Activated CD4-positive, alpha-beta memory T cell treated with anti-CD3 and anti-CD28 coated beads, Interleukin-2, amount 10 ng/mL, durations not matched to agents 7 days and 5 days (primary cell): ENCODE measurements at places on chromosomes 11 and 22. TPM values are rescaled to one million over a fixed set of nuclear protein-coding genes. Genes with fewer than 3 reads are reported as not detected.

GRCh38 chr22:27258616-27259172 lies 542.9 kb downstream of the MN1 start:
- H3K4me1 ChIP-seq: no peaks in the 10 kb centered on the region
- no peak overlapping the region for H3K27ac ChIP-seq
- no peaks in the 10 kb centered on the region for H3K36me3 ChIP-seq
- H3K4me3 ChIP-seq: no peak overlapping the region
- no peak for DNase-seq

- peaks cover 5% of the 10 kb centered on the region for H3K27me3 ChIP-seq
- no peaks in the 10 kb centered on the region for H3K4me1 ChIP-seq
- H3K4me3 ChIP-seq: no peak overlapping the region
- H3K36me3 ChIP-seq: no peaks in the 10 kb centered on the region
Observed at GRCh38 chr11:116596346-116597260, 176.2 kb downstream of the BUD13 start.

Gene KRTAP5-8
- not detected for total RNA-seq

GRCh38 chr22:35917651-35918050 lies 111.0 kb downstream of the RBFOX2 start:
- H3K27me3 ChIP-seq: peaks cover 2% of the 10 kb centered on the region
- DNase-seq: no peak
- no peaks in the 10 kb centered on the region for H3K36me3 ChIP-seq
- peaks cover 11% of the 10 kb centered on the region for H3K4me1 ChIP-seq

GRCh38 chr11:65606876-65607613 lies 7.0 kb downstream of the MAP3K11 start:
- H3K4me1 ChIP-seq: peaks cover 38% of the 10 kb centered on the region
- no peak overlapping the region for H3K27ac ChIP-seq
- no peak overlapping the region for H3K4me3 ChIP-seq
- H3K36me3 ChIP-seq: peaks cover 64% of the 10 kb centered on the region
- DNase-seq: no peak
- H3K27me3 ChIP-seq: no peaks in the 10 kb centered on the region

- no peaks in the 10 kb centered on the region for H3K4me1 ChIP-seq
- H3K36me3 ChIP-seq: no peaks in the 10 kb centered on the region
- no peak overlapping the region for H3K27ac ChIP-seq
- DNase-seq: no peak
- no peak overlapping the region for H3K4me3 ChIP-seq
Observed at GRCh38 chr11:109029927-109030326, 365.1 kb downstream of the DDX10 start.

Gene OR51B2
- total RNA-seq: not detected

Gene MMP3
- not detected for total RNA-seq

- no peaks in the 10 kb centered on the region for H3K36me3 ChIP-seq
- no peak for DNase-seq
- no peak overlapping the region for H3K4me3 ChIP-seq
- H3K27ac ChIP-seq: no peak overlapping the region
Observed at GRCh38 chr22:35525687-35526332, 14.8 kb upstream of the RASD2 start.

- no peak overlapping the region for H3K27ac ChIP-seq
- H3K4me3 ChIP-seq: no peak overlapping the region
- DNase-seq: no peak
- H3K4me1 ChIP-seq: peaks cover 12% of the 10 kb centered on the region
- H3K36me3 ChIP-seq: no peaks in the 10 kb centered on the region
Observed at GRCh38 chr11:122803306-122803705, 35.0 kb upstream of the CRTAM start.

Gene LRRC4C
- not detected for total RNA-seq

Gene EMID1
- 0.18 TPM for total RNA-seq

Gene RASL10A
- 0.78 TPM for total RNA-seq

GRCh38 chr22:36865346-36865745 lies 4.5 kb downstream of the NCF4 start:
- H3K4me3 ChIP-seq: no peak overlapping the region
- H3K4me1 ChIP-seq: peaks cover 47% of the 10 kb centered on the region
- no peak overlapping the region for H3K27ac ChIP-seq
- no peaks in the 10 kb centered on the region for H3K27me3 ChIP-seq

- H3K27me3 ChIP-seq: no peaks in the 10 kb centered on the region
- H3K36me3 ChIP-seq: peaks cover 75% of the 10 kb centered on the region
- peak overlapping the region; percentile 60 for H3K27ac ChIP-seq
- H3K4me1 ChIP-seq: peaks cover 66% of the 10 kb centered on the region
- DNase-seq: no peak
- peak overlapping the region; percentile 21 for H3K4me3 ChIP-seq
Observed at GRCh38 chr11:10805741-10806140, 3.0 kb downstream of the EIF4G2 start.

DNA sequence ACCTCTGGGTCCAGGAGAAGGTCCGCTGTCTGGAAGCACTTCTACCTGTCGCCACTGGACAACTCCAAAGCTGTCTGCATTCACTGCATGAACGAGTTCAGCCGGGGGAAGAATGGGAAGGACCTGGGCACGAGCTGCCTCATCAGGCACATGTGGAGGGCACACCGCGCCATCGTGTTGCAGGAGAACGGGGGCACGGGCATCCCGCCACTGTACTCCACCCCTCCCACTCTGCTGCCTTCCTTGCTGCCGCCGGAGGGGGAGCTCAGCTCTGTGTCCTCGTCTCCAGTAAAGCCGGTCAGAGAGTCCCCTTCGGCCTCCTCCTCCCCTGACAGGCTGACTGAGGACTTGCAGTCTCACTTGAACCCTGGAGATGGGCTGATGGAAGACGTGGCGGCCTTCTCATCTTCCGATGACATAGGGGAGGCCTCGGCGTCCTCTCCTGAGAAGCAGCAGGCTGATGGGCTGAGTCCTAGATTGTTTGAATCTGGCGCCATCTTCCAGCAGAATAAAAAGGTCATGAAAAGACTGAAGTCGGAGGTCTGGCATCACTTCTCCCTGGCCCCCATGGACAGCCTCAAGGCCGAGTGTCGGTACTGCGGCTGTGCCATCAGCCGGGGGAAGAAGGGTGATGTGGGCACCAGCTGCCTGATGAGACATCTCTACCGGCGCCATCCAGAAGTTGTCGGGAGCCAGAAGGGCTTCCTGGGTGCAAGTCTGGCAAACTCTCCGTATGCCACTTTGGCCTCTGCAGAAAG lies 31.0 kb downstream of the ZBED4 start:
- H3K4me1 ChIP-seq: peaks cover 28% of the 10 kb centered on the region
- no peaks in the 10 kb centered on the region for H3K27me3 ChIP-seq
- no peak overlapping the region for H3K4me3 ChIP-seq
- no peak for DNase-seq
- peaks cover 72% of the 10 kb centered on the region for H3K36me3 ChIP-seq
- no peak overlapping the region for H3K27ac ChIP-seq

GRCh38 chr11:101848262-101848661 lies 66.5 kb upstream of the CEP126 start:
- no peaks in the 10 kb centered on the region for H3K27me3 ChIP-seq
- H3K4me3 ChIP-seq: no peak overlapping the region
- no peak overlapping the region for H3K27ac ChIP-seq
- no peaks in the 10 kb centered on the region for H3K36me3 ChIP-seq

Gene L3MBTL2
- total RNA-seq: 30.7 TPM
